Smooth muscle cell of bladder (primary cell): ENCODE measurements at places on chromosomes 11 and 22. TPM values are rescaled to one million over a fixed set of nuclear protein-coding genes. Genes with fewer than 3 reads are reported as not detected.

The DTX4 gene
- total RNA-seq, result 3.6 and 6.3 TPM in 2 replicates

The CHRM1 gene
- not detected in 2 replicates for total RNA-seq

The HEPN1 gene
- total RNA-seq, result not detected in 2 replicates

The HBE1 gene
- 0.14 TPM in 1 of 2 replicates, not detected in the other for total RNA-seq

The RRP7A gene
- 20.6 and 23.5 TPM in 2 replicates for total RNA-seq

The NTM gene
- 15.4 and 17.7 TPM in 2 replicates for total RNA-seq

The CFL1 gene
- 767 and 912 TPM in 2 replicates for total RNA-seq

The OR8H3 gene
- not detected in 2 replicates for total RNA-seq

The PIM3 gene
- 16.8 and 25.8 TPM in 2 replicates for total RNA-seq

The MUC6 gene
- total RNA-seq, result not detected in 2 replicates

The OR8G5 gene
- total RNA-seq, result not detected in 2 replicates

The LARGE2 gene
- 0.09 TPM in 1 of 2 replicates, not detected in the other for total RNA-seq

The CLDN5 gene
- total RNA-seq, result 0.28 and 2.5 TPM in 2 replicates

The OR10D3 gene
- total RNA-seq, result not detected in 2 replicates

The INCENP gene
- 5.8 and 7.5 TPM in 2 replicates for total RNA-seq

The RAPSN gene
- total RNA-seq, result 0.18 TPM in 1 of 2 replicates, not detected in the other

The GPR83 gene
- total RNA-seq, result under 0.01 TPM in 1 of 2 replicates, not detected in the other
